ENCODE measurements at places on chromosomes 16 and 17.

GRCh38 chr16:66872559-66872942 lies 7.8 kb upstream of the PDP2 start:
- DNase-seq = no peak

DNA sequence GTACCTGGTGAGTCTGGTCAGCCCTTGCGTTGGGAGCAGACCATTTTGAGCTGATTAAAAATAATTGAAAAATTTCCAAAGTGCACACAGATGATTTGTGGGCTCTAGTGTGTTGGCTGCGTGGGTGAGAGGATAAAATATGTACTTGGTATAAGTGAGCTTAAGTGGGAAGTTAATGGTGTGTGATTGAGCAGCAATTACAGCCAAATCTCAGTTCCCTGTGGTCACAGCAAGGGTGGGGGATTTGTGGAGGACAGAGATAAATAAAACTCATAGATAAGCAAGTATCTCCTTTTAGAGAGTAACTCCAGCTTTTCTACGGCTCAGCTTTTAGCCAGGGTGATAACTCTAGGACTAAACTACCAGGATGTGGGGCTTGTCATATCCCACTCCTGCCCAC lies 390.4 kb downstream of the UTP18 start:
- no peak for DNase-seq

- no peak for DNase-seq
Measured at GRCh38 chr17:27603421-27603770, 27.6 kb upstream of the LGALS9 start.

DNA sequence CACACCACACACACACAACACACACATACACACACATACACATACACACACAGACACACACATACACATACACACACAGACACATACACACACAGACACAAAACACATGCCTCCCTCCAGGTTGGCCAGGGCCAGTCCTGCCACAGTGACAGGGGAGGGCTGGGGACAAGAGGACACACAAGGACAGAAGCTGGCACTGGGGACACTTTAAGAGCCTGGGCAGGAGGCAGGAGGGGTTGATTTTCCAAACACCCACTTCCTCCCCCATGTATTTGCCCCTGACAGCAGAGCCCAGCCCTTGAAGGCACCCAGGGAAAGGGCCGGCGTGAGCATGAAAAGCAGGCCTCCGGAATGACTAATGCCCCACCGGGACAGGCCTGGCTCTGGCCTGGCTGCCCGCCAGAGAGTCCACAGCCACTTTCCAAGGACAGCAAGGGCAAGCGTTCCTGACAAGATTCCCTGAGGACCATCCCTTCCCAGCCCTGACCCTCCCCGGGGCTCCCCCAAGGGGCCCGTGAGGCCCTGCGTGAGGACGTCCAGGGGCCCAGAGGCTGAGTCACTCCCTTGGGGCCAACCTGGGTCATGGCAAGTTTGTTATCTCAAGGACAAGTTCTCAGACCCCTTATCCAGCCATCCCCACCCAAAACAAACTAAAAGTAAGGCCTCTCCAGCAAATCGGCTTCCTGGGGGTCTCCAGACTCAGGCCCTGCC lies 235.6 kb downstream of the ZNF423 start:
- no peak for DNase-seq

GRCh38 chr16:58121132-58121531 lies 8.0 kb downstream of the CFAP20 start:
- DNase-seq = no peak

DNA sequence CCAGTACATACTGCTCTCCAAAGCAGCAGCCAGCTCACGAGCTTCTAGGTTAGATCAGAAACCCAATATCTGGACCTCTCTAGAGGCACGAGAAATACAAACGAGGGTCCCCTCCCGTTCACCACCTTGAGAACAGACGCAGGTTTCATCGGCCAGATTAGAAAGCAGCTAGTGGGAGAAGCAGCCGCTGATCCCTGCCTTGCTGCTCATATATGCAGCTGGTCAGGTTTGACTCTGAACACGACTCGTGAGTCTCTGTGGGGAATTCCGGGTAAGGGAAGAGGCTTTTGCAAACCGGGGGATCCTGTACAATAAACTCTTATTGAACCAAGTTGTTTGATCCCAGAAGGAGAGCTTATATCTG lies 1.6 kb downstream of the VAT1L start:
- DNase-seq = no peak

DNA sequence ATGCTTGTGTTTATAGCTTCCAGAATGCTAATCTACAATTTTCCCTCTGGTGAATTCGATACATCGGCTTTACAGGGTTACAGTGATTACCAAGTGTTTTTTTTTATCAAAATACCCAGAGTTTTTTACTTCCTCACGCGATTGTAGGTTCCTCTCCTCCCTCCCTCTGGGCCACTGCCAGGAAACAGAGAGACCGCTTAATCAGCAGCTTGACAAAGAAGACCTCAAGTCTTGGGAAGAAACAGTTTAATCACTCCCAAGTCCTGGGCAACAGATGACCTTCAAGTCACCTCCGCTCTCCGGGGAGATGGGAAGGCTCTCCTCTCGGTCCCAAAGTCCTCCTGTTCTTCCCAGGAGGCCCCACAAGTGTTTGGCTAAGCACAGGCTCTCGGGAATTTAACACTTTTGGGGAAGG lies 23.5 kb downstream of the SMTNL2 start:
- DNase-seq = no peak

DNA sequence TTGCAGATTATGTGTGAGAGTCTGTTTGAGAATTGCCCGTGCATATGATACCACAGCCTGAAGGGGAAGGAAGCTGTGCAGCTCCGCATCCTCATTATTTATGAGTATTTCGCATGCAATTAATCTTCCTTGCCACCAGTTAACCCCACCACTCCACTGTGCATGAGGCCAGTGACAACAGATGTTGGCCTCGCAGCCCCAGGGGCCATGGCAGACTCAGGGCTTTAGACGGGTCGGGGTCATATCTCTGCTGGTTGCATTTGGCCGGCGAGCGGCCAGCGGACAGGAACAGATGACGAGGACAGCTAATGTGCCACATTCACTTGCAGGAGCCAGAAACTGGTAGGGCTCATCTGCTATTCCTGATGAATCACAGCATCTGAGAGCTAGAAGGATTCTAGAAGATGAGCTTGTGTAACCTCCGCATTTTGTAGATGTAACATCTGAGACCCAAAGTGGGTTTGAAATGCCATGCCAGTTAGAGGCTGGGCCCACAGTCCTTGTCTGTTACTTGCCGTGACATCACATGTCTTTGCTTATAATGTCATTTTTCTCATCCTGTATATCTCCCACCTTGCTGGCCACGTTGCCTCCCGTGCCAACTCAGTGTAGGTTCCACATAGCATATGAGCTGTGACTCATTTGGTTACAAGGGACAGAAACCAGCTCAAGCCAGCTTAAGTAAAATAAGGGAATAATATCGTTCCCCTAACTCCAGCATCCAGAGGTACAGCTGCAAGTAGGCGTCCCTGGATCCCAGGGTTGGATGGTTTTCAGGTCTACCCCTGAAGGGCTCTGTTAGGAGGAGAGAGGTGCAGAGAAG lies 137.2 kb downstream of the SNX29 start:
- peak; percentile 15 for DNase-seq

GRCh38 chr17:75752405-75752709 lies 12.6 kb downstream of the GALK1 start:
- no peak for DNase-seq

DNA sequence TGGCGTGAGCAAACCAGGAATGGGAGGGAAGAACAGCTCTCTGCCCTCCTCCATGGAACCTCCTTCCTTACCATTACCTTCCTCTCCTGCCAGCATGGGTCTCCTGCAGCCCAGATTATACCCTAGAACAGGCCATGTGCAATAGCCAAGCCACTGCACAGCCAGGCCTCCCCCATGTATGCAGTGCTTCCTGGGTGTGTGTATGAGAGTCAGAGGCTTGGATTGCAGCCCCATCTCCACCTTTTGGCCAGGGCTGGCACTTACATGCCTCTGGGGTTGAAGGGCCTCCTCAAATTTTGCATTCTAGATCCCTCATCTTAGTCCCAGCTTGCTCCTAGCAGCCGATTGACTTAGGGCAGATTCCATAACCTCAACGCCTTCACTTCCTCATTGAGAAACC lies 133.7 kb downstream of the GSG1L start:
- no peak for DNase-seq

DNA sequence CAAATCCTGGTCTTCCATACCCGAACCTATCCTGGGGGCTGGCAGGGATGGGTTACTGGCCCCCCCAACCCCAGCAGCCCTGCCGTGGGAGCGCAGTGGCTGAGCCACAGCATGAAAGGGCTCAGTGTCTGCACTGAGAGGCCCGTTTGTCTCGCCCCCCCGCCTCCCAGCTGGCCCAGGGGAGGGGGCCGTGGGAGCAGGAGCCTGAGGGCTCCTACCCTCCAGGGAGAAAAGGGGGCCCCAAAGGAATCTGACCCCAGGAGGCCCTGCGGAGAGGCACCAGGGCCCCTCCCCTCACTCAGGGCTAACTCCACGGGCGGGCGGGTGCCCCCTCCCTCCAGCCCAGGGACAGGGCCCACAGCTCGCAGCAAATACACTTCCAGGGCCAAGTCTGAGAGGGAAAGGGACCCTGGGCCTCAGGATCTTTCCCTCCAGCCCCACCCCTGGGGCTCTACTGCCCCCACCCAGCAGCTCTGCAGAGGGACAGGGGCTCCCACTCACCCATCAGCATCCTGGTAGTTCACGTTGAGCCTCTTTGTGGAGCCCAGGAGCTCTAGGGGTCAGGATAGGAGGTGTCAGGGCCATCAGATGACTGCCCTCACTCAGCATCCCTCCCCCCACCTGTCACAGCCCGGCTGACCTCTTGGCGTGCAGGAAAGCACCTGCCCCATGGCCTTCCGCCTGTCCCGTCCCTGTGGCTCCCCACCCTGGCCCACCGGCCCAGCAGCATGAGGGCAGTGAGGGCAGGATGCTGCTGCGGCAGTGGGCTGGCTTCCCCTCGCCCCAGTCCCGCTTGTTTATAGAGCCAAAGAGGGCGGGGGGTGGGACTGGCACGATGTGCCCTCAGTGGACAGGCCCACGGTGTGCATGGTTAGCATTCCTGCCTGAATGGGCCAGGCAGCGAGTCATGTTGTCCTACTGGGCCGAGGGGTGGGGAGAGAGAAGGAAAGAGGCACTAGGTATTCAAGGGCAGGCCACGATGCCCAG lies 7.3 kb downstream of the CASKIN2 start:
- DNase-seq = peak; percentile 85

- DNase-seq = no peak
Measured at GRCh38 chr17:17035920-17036523, 6.2 kb upstream of the MPRIP start.

- no peak for DNase-seq
Measured at GRCh38 chr17:79132271-79133064, 57.8 kb downstream of the ENGASE start.

GRCh38 chr17:48815311-48815710 lies 1.7 kb downstream of the TTLL6 start:
- DNase-seq = no peak

GRCh38 chr17:60522889-60523626 lies 3.0 kb downstream of the APPBP2 start:
- DNase-seq = no peak

DNA sequence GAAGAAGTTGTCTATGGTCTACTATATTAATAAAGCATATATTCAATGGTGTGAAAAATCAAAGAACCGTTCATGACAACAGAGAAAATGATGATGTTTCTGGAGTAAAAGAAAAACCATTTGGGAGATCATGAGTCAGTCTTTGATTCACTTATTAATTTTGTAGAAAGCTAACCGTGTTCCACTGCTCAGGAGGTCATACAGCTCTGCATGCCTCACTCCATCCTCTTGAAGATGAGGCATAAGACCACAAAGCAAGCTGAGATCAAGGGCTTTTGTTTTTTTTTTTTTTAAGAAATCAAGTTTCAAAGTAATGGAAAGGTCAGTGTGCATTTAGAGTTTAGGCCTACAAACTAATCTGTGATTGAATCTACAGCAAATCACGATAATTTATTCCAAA lies 206.4 kb downstream of the CEP112 start:
- DNase-seq = no peak

DNA sequence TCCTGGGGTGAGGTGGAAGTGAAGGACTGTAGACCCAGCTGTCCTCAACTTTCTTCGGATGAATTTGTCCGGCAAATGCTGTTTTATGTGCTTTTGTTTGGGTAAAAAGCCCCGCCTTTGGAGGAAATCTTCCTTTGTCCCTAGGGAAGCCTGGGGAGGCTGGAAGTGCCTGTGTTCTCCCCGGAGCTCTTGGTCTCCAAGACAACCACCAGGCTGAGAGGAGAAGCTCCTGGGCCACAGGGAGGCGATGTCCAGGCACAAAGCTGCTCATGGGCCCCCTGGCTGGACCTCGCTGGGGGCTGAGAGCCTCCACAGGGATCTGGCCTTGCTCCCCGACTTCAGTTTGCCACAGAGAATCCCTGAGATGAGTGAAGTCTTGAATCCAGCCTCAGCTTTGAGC lies 293.1 kb upstream of the N4BP1 start:
- DNase-seq = no peak

DNA sequence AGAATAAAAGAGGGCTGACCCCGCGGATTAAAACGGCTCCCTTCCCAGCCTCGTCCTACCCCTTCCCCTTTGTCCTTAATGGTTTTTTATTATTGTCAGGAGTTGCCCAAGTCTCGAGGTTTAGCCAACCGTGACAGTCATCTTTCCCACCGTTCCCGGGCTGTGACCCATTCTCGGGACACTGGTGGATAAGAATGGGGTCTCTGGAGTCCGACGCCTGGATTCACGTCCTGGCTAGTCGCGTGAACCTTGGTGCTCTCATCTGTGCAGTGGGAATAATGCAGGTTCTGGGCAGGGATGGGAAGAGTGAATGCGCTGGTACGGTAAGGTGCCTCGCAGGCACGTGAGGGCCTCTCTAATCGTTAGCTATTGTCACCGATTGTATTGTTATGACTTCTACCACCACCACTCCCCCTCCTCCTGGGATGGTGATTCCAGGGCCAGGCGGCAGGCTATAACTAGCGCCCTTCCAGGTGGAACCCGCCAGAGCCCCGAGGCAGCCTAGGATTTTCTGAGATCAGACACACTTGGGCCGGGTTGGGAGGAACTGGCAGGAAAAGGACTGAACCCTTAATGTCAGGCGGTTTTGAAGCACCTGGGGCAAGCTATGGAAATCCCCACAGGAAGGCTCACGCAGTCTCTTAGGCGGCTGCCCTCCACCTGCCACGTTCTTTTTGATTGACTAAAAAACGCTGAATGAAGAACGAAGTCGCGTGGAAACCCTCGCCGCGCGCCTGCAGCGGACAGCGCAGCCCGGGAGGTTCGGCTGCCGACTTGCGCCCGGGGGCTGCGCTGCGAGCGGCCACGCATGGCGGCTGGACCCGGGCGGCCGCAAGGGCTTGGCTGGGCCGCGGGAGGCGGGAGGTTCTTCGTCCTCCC lies 2.7 kb downstream of the HS3ST3B1 start:
- no peak for DNase-seq

- DNase-seq = no peak
Measured at GRCh38 chr17:81518785-81519283, 6.2 kb upstream of the ACTG1 start.

DNA sequence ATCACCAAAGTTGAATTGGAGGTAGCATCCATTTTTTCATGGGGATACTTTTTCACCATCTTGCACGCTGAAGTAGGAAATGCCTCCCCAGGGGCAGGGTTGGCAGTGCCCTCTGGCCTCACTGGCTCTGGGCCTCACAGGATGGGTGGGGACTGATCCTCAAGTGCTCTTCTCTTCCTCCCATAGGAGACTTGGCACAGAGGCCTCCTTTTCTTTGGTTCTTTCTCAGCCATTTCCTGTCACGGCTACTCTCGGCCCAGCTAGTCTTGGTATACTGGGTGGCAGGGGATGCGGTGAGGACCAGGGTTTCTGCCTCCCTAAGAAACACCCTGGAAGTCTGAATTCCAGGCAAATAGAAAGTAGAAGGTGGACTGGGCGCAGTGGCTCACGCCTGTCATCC lies 58.2 kb downstream of the PECAM1 start:
- no peak for DNase-seq

GRCh38 chr17:6668727-6669425 lies 17.3 kb downstream of the C17orf100 start:
- no peak for DNase-seq

GRCh38 chr17:7479213-7480088 lies at the start of gene ZBTB4:
ZBTB4 (minus strand) TSS chr17:7479631; CDS start chr17:7466801, 12,830 bp downstream.
- peak; percentile 54 for DNase-seq
